ENCODE measurements at places on chromosomes 2 and 18.
A peak's percentile ranks its signal among the peaks of the same experiment; 100 is the strongest.

DNA sequence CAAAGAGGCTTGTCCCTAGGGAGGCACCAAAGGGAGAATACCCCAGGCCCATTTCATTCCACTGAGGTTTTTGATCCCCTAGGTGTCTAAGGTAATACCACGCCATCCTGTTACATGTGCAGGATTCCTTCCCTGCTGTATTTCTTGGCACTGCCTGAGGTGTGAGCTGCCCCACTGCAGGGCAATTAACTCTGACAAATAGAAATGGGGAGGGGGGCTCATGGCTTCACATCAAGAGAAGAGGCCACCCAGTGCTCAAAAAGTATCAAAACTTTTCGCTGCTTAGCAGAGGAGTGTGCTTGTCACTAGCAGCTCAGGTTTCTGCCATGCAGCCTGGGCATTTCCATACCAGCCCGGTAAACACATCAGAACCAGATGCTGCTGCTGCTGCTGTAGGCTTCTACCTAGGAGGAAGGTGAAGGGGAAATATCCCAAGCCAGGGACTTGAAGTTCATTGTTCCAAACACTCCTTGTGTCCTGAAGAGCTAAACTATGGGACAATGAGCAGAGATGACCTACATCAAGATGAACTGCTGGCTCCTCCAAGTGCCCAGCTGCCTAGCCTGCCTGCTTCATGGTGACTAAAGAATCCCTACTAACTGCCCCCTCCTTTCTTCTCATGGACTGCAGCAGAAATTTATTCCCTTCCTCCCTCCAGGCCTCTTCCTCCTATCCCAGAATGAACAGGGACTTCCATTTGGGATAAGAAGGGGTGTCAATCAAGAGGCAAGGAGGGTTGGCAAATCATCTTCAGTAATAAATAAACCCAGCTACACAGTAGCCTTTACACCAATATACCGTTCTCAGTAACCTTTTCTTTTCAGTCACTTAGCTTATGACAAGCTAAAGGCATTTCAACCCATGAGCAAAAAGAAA, 16.4 kb downstream of the POU3F3 start:
- no peak overlapping the region for H3K4me3 ChIP-seq
- peaks cover 99% of the 10 kb centered on the region for H3K27me3 ChIP-seq
- peaks cover 11% of the 10 kb centered on the region for H3K4me1 ChIP-seq
- H3K36me3 ChIP-seq, result no peaks in the 10 kb centered on the region
- DNase-seq, result no peak

- no peaks in the 10 kb centered on the region for H3K36me3 ChIP-seq
- peaks cover 7% of the 10 kb centered on the region for H3K4me1 ChIP-seq
- no peak overlapping the region for H3K4me3 ChIP-seq
- H3K27ac ChIP-seq, result no peak overlapping the region
- H3K27me3 ChIP-seq, result peaks cover 27% of the 10 kb centered on the region
These were observed 22.9 kb upstream of the NCKAP5 start for GRCh38 chr2:133591164-133591563.

- peak overlapping the region; percentile 14 for H3K27ac ChIP-seq
- no peak overlapping the region for H3K4me3 ChIP-seq
- H3K4me1 ChIP-seq, result peaks cover 34% of the 10 kb centered on the region
- DNase-seq, result no peak
- H3K27me3 ChIP-seq, result no peaks in the 10 kb centered on the region
- H3K36me3 ChIP-seq, result no peaks in the 10 kb centered on the region
These were observed 113.7 kb downstream of the PRKCE start for GRCh38 chr2:45765007-45765727.

DNA sequence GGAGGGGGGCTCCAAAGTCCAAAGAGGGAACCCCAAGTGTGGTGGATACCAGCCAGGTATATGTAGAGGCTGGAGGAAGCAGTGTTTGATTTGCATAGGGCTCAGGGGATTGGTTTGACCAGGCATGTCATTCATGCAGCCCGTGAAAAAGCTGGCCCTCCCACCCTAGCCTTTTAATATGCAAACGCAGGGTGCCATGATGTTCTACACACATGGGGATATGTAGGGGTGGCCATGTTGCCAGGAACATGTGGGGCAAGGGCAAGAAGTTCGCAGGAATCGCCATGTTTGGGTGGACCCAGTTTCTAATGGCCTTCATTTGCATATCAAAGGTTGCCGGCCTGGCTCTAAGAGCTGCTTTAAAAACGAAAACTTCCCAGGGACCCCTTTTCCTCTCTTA, 33.6 kb downstream of the B3GNT7 start:
- H3K27me3 ChIP-seq, result no peaks in the 10 kb centered on the region
- DNase-seq, result no peak
- H3K27ac ChIP-seq, result no peak overlapping the region
- no peaks in the 10 kb centered on the region for H3K4me1 ChIP-seq
- H3K36me3 ChIP-seq, result peaks cover 4% of the 10 kb centered on the region

GRCh38 chr2:43001055-43001378, 208.6 kb upstream of the HAAO start:
- H3K36me3 ChIP-seq, result no peaks in the 10 kb centered on the region
- H3K27ac ChIP-seq, result no peak overlapping the region
- no peak for DNase-seq
- H3K4me1 ChIP-seq, result peaks cover 17% of the 10 kb centered on the region
- no peak overlapping the region for H3K4me3 ChIP-seq
- H3K27me3 ChIP-seq, result no peaks in the 10 kb centered on the region

DNA sequence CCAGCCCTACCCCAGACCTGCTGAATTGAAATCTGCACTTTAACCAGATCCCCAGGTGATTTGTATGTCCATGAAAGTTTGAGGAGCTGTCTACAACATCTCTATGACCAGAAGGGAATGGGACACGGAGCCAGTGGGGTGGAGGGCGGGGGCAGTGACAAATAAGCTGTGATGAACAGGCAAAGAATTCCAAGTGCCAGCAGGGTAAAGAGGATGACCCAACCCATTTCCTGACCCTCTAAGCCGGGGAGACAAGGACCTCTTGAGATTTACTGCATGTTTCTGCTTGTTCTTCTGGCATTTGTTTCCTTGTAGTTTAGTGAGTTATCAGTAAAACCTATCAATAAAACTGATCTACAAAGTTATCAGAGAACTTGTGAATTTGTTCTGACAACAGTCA, 8.7 kb downstream of the TET3 start:
- no peaks in the 10 kb centered on the region for H3K27me3 ChIP-seq
- DNase-seq, result no peak
- no peak overlapping the region for H3K27ac ChIP-seq
- H3K4me3 ChIP-seq, result no peak overlapping the region
- H3K36me3 ChIP-seq, result peaks cover 18% of the 10 kb centered on the region

- no peaks in the 10 kb centered on the region for H3K27me3 ChIP-seq
- peaks cover 8% of the 10 kb centered on the region for H3K4me1 ChIP-seq
- H3K36me3 ChIP-seq, result peaks cover 9% of the 10 kb centered on the region
- H3K4me3 ChIP-seq, result no peak overlapping the region
- no peak overlapping the region for H3K27ac ChIP-seq
These were observed 216.2 kb downstream of the SETBP1 start for GRCh38 chr18:44896846-44897245.

DNA sequence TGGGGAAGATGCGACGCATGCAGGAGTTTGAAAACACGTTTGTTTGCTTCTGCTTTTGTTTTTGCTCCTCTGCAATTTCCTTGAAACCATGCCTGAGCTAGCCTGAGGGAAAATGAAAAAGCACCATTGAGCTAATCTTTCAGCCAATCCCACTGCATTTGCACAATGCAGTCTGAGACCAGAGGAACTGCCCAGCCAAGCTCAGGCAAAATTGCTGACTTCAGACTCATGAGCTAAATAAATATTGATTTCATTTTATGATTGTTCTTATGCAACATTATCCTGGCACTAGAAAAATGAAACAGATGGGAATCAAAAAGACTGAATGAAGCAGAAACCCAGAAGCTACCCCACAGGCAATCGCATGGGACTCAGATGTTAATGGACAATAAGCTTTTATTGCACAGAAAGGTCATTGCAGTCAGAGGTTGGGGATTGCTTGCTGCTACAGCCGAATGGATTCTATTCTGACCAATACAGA, 37.0 kb downstream of the TPRKB start:
- no peak overlapping the region for H3K27ac ChIP-seq
- peaks cover 20% of the 10 kb centered on the region for H3K27me3 ChIP-seq
- H3K4me1 ChIP-seq, result peaks cover 12% of the 10 kb centered on the region
- DNase-seq, result no peak
- H3K4me3 ChIP-seq, result no peak overlapping the region

- H3K27me3 ChIP-seq, result no peaks in the 10 kb centered on the region
- no peak for DNase-seq
- no peak overlapping the region for H3K27ac ChIP-seq
- no peak overlapping the region for H3K4me3 ChIP-seq
These were observed 29.3 kb upstream of the FOXI3 start for GRCh38 chr2:88481691-88482336.

Data from mesothelial cell of epicardium (in vitro differentiated cells).